ENCODE measurements at places on chromosomes 2 and 18. TPM values are rescaled to one million over a fixed set of nuclear protein-coding genes. Genes with fewer than 3 reads are reported as not detected.
A peak's percentile ranks its signal among the peaks of the same experiment; 100 is the strongest.

ZNF892 gene
- 1.4 TPM for polyA plus RNA-seq

SEH1L gene
- polyA plus RNA-seq, result 29.8 TPM

FABP1 gene
- polyA plus RNA-seq, result not detected

ABCB6 gene
- 27.4 TPM for polyA plus RNA-seq

TRIM54 gene
- polyA plus RNA-seq, result 0.36 TPM

LHCGR gene
- polyA plus RNA-seq, result not detected

PRSS56 gene
- polyA plus RNA-seq, result not detected

EFHD1 gene
- 0.05 TPM for polyA plus RNA-seq

MXD1 gene
- polyA plus RNA-seq, result 2.8 TPM

ZNF385B gene
- 0.16 TPM for polyA plus RNA-seq

TXNDC2 gene
- polyA plus RNA-seq, result 0.06 TPM

NOL4 gene
- 0.49 TPM for polyA plus RNA-seq

SLC40A1 gene
- polyA plus RNA-seq, result 2.1 TPM

ITM2C gene
- 288 TPM for polyA plus RNA-seq

TSGA10 gene
- polyA plus RNA-seq, result 1.8 TPM

SYT4 gene
- 0.44 TPM for polyA plus RNA-seq

GNLY gene
- polyA plus RNA-seq, result not detected

SLC9A4 gene
- 0.11 TPM for polyA plus RNA-seq

- no peak overlapping the region for H3K4me3 ChIP-seq
- H3K27me3 ChIP-seq, result no peaks in the 10 kb centered on the region
- no peaks in the 10 kb centered on the region for H3K36me3 ChIP-seq
- no peak for DNase-seq
- H3K4me1 ChIP-seq, result peaks cover 25% of the 10 kb centered on the region
- H3K27ac ChIP-seq, result no peak overlapping the region
Measured at GRCh38 chr18:23314672-23315071, 138.4 kb upstream of the RIOK3 start.

GRCh38 chr2:158745866-158746382, 49.2 kb upstream of the DAPL1 start:
- 0 out of 2 replicates have a peak, but pooled peaks cover 5% of the 10 kb centered on the region for H3K27me3 ChIP-seq
- no peaks in the 10 kb centered on the region for H3K36me3 ChIP-seq
- H3K4me3 ChIP-seq, result no peak overlapping the region

- H3K4me1 ChIP-seq, result no peaks in the 10 kb centered on the region
- DNase-seq, result no peak
- no peaks in the 10 kb centered on the region for H3K36me3 ChIP-seq
- no peak overlapping the region for H3K27ac ChIP-seq
- no peaks in the 10 kb centered on the region for H3K27me3 ChIP-seq
Measured at GRCh38 chr2:234631646-234632514, 135.0 kb upstream of the ARL4C start.

DNA sequence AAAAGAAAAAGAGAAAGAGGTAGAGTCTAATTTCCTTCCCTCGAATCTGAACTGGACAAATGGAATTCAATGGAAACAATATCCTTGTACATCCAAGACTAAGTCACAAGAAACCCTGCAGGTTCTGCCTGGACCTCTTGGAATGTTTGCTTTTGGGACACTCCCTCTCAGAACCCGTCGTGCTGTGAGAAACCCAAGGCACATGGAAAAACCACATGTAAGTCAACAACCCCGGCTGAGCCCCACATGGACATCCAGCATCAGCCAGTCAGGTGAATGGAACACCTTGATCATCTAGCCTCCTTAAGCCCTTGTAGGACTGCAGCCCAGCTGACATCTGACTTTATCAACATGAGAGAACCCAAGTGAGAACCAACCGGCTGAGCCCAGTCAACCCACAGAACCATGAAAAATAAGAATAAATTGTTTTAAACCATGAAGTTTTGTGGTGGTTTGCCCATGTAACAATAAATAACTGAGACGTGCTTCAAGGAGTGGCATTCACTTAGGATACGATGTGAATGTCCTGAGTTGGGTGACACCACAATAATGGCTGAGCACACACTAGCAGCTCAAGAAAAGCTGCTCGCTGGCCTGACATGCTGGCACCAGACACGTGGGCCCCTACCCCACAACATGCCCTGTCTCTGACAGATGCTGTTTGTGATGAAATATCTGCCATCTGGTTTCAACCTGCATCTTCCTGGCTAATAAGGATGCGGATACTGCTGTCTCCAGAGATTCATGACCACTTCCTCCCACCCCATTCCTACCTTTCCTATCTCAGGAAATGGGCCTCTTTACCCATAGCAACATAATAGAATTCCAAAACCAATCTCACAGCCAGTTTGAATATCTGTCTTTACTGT, 28.8 kb downstream of the PKDCC start:
- no peak overlapping the region for H3K27ac ChIP-seq
- H3K4me3 ChIP-seq, result no peak overlapping the region
- peaks cover 39% of the 10 kb centered on the region for H3K4me1 ChIP-seq
- DNase-seq, result no peak

DNA sequence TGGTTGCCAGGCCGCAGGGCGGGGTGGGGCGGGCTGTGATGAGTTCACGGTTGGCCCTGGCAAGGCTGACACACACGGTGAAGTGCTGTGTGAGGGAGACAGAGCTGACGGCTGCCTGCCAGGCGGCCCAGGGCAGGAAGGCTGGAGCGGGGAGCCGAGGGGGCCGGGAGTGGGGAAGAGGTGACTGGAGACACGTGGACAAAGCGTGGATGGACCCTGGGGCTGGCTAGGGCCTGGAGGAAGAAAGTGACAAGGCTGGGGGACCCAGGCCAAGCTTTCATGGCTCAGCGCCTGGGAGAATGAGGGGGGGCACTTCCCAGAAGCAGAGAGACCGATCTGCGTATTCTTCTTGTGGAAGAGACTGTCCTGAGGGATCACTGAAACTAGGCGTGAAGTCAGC, 123.2 kb downstream of the DYSF start:
- no peak for DNase-seq
- no peaks in the 10 kb centered on the region for H3K36me3 ChIP-seq
- no peak overlapping the region for H3K27ac ChIP-seq
- no peak overlapping the region for H3K4me3 ChIP-seq
- H3K27me3 ChIP-seq, result no peaks in the 10 kb centered on the region
- no peaks in the 10 kb centered on the region for H3K4me1 ChIP-seq

GRCh38 chr2:58976375-58977071, 735.4 kb upstream of the FANCL start:
- H3K27me3 ChIP-seq, result no peaks in the 10 kb centered on the region
- DNase-seq, result no peak
- H3K4me3 ChIP-seq, result no peak overlapping the region
- H3K27ac ChIP-seq, result no peak overlapping the region
- H3K36me3 ChIP-seq, result no peaks in the 10 kb centered on the region
- peaks cover 12% of the 10 kb centered on the region for H3K4me1 ChIP-seq

- H3K4me1 ChIP-seq, result no peaks in the 10 kb centered on the region
- H3K27me3 ChIP-seq, result no peaks in the 10 kb centered on the region
- no peak overlapping the region for H3K4me3 ChIP-seq
- no peaks in the 10 kb centered on the region for H3K36me3 ChIP-seq
Measured at GRCh38 chr2:212050871-212051270, 487.7 kb downstream of the ERBB4 start.

GRCh38 chr2:191738667-191739066, 60.7 kb downstream of the NABP1 start:
- H3K36me3 ChIP-seq, result no peaks in the 10 kb centered on the region
- no peak overlapping the region for H3K27ac ChIP-seq
- no peak for DNase-seq

- no peaks in the 10 kb centered on the region for H3K4me1 ChIP-seq
- DNase-seq, result no peak
- H3K27ac ChIP-seq, result no peak overlapping the region
- no peak overlapping the region for H3K4me3 ChIP-seq
- no peaks in the 10 kb centered on the region for H3K36me3 ChIP-seq
Measured at GRCh38 chr2:45497355-45497754, 113.7 kb downstream of the SRBD1 start.

GRCh38 chr2:168804214-168804613, 1.8 kb downstream of the NOSTRIN start:
- H3K36me3 ChIP-seq, result no peaks in the 10 kb centered on the region
- H3K4me1 ChIP-seq, result no peaks in the 10 kb centered on the region
- no peak overlapping the region for H3K4me3 ChIP-seq
- no peak overlapping the region for H3K27ac ChIP-seq
- no peaks in the 10 kb centered on the region for H3K27me3 ChIP-seq
- no peak for DNase-seq

DNA sequence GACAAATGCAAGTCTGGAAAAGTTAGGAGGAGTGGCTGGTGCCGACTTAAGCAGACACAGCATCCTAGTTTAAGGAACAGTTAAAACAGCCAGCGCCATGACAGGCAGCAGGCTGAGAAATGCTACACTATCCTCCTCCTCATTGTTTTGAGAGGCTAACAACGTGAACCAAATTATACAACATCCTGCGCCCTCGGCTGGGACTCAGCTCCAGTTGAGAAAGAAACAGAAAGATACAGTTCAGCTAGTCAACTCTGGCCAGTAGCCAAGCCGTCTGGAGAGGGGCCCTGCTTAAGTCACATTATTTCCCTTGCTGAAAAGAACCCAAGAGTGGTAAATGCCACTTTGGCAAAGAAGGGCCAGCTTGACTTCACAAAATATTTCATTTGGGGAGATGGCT, 90.2 kb downstream of the BCL11A start:
- H3K27me3 ChIP-seq, result no peaks in the 10 kb centered on the region
- H3K36me3 ChIP-seq, result peaks cover 3% of the 10 kb centered on the region
- H3K4me1 ChIP-seq, result no peaks in the 10 kb centered on the region

- no peak overlapping the region for H3K4me3 ChIP-seq
- no peak overlapping the region for H3K27ac ChIP-seq
- no peak for DNase-seq
- no peaks in the 10 kb centered on the region for H3K4me1 ChIP-seq
Measured at GRCh38 chr2:191043438-191043837, 29.5 kb upstream of the STAT1 start.

- peaks cover 18% of the 10 kb centered on the region for H3K4me1 ChIP-seq
- H3K27ac ChIP-seq, result no peak overlapping the region
- H3K27me3 ChIP-seq, result no peaks in the 10 kb centered on the region
Measured at GRCh38 chr2:200356321-200356720, 49.8 kb downstream of the SPATS2L start.

- no peak for DNase-seq
- H3K4me1 ChIP-seq, result peaks cover 2% of the 10 kb centered on the region
- no peak overlapping the region for H3K4me3 ChIP-seq
- H3K27ac ChIP-seq, result no peak overlapping the region
Measured at GRCh38 chr2:238406998-238407285, 19.8 kb upstream of the ASB1 start.

GRCh38 chr18:49167084-49167483, 216.3 kb upstream of the SMAD7 start:
- H3K4me3 ChIP-seq, result no peak overlapping the region
- H3K27me3 ChIP-seq, result no peaks in the 10 kb centered on the region
- H3K4me1 ChIP-seq, result 0 out of 2 replicates have a peak, but pooled peaks cover under 1% of the 10 kb centered on the region
- H3K27ac ChIP-seq, result no peak overlapping the region
- DNase-seq, result no peak

- H3K27me3 ChIP-seq, result no peaks in the 10 kb centered on the region
- H3K4me3 ChIP-seq, result no peak overlapping the region
- H3K36me3 ChIP-seq, result no peaks in the 10 kb centered on the region
Measured at GRCh38 chr2:212911011-212911410, 240.4 kb downstream of the IKZF2 start.

- H3K27ac ChIP-seq, result no peak overlapping the region
- H3K27me3 ChIP-seq, result no peaks in the 10 kb centered on the region
- no peak for DNase-seq
- no peak overlapping the region for H3K4me3 ChIP-seq
- no peaks in the 10 kb centered on the region for H3K36me3 ChIP-seq
Measured at GRCh38 chr2:139737659-139738058, 957.5 kb upstream of the NXPH2 start.

- no peaks in the 10 kb centered on the region for H3K27me3 ChIP-seq
- peaks cover 7% of the 10 kb centered on the region for H3K4me1 ChIP-seq
- H3K4me3 ChIP-seq, result no peak overlapping the region
- no peak overlapping the region for H3K27ac ChIP-seq
Measured at GRCh38 chr2:226661789-226662545, 137.7 kb downstream of the IRS1 start.

DNA sequence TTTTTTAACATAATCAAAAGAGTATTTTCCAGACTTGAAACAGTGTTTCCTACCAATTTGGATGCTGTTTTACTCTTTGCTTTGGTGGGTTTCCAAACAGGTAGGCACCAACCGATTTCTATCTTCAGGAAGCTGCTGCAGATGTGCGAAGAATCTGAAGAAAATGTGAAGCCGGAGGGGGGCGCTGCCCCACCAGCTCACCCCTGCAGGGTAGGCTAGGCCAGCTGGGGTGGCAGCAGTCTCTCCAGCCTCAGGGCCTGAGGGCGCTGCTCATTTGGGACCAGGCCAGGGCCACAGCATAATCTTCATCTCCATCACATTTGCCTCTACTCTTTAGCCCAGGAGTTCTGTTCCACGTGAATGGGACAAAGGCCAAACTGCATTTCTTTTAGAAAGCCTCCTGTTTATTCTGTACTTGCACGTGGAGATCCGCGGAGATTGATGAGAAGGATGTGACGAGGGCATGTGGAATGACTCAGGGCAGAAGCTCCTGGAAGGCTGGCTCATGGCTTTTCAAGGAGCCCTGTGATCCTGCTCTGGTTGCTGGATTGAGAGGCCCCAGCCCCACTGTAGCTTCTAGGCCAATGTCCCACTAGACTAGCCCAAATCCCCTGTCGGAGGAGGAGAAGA, 84.2 kb upstream of the FAM136A start:
- no peaks in the 10 kb centered on the region for H3K4me1 ChIP-seq
- H3K27ac ChIP-seq, result no peak overlapping the region
- H3K4me3 ChIP-seq, result no peak overlapping the region
- no peaks in the 10 kb centered on the region for H3K27me3 ChIP-seq

- H3K27me3 ChIP-seq, result peaks cover 12% of the 10 kb centered on the region
- peaks cover 14% of the 10 kb centered on the region for H3K4me1 ChIP-seq
- no peak for DNase-seq
Measured at GRCh38 chr2:10887476-10887875, 24.3 kb upstream of the KCNF1 start.

- H3K4me3 ChIP-seq, result no peak overlapping the region
- H3K36me3 ChIP-seq, result no peaks in the 10 kb centered on the region
- no peaks in the 10 kb centered on the region for H3K27me3 ChIP-seq
- peak; percentile 46 for DNase-seq
- no peak overlapping the region for H3K27ac ChIP-seq
Measured at GRCh38 chr2:134466141-134466540, 212.3 kb downstream of the MGAT5 start.

GRCh38 chr18:78716022-78716421, 263.6 kb upstream of the SALL3 start:
- no peak for DNase-seq
- peaks cover 7% of the 10 kb centered on the region for H3K27me3 ChIP-seq
- H3K4me1 ChIP-seq, result no peaks in the 10 kb centered on the region
- no peak overlapping the region for H3K4me3 ChIP-seq
- H3K27ac ChIP-seq, result no peak overlapping the region

DNA sequence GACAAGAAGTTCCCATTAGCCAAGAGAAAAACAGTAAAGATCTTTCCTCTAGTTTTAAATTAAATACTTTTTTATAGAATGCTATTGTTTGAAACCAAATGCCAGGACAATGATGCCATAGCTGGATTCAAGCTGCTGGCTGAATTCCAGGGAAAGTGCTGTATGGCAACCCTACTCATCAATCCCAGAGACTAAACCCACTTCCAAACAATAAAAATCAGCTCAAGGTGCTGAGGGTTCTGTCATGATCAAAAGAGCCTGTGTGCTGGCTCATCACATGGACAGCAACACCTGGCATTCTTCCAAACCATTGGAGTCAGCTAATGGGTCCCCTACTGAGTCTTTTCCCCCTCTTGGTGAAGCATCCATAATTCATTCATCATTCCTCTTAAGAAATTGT, 53.7 kb upstream of the PARD3B start:
- H3K27ac ChIP-seq, result peak overlapping the region; percentile 45
- H3K27me3 ChIP-seq, result no peaks in the 10 kb centered on the region
- H3K4me1 ChIP-seq, result peaks cover 6% of the 10 kb centered on the region
- DNase-seq, result no peak
- no peak overlapping the region for H3K4me3 ChIP-seq
- no peaks in the 10 kb centered on the region for H3K36me3 ChIP-seq
